ENCODE measurements at places on chromosomes 13 and 19.

DNA sequence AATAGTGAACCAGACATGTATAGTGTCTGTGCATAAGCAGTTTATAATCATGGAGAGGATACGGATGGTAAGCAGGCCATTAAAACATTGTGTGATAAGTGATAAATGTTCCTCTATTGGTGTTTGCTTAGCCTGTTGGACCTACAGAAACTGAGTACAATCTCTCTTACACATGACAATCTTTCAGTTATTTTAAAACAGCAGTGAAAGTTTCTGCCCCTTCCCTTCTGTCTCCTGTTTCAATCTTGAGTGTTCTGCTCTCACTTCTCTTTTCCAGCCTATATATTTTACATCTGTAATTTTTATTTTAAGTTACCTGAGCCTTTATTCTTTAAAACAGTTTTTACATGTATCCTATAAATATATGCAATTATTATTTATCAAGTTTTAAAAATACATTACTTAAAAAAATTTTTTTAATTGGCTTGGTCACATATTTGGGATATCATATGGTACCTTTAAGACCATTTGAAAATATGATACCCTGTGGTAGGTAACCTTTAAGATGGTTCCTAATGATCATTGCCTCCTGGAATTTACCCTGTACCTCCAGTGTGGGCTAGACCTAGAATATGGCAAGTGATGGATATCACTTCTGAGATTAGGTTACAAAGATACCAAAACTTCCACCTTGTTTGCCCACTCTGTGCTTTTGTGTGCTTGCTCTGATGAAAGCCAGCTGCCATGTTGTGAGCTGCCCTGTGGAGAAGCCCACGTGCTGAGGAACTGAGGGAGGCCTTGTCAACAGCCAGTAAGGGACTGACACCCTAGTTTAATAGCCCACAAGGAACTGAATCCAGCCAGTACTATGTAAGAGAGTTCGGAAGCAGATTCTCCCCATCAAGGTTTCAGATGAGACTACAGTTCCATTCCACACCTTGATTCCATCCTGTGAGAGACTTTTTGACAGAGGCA lies 99.3 kb downstream of the DHRS12 start:
- no peak for DNase-seq

DNA sequence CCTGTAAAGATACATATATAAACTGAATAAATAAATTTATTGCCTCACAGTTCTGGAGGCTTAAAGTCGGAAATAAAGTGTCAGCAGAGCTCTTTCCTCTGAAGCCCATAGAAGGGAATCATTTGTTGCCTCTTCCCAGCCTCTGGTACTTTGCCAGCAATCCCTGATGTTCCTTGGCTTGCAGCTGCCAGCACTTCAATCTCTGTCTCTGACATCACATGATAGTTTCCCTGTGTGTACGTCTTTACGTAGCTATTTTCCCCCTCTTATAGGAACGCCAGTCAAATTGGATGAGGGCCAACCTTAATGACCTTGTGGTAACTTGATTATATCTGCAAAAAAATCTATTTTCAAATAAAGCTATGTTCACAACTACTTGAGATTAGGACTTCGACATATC lies 250.9 kb downstream of the LIG4 start:
- DNase-seq = no peak

DNA sequence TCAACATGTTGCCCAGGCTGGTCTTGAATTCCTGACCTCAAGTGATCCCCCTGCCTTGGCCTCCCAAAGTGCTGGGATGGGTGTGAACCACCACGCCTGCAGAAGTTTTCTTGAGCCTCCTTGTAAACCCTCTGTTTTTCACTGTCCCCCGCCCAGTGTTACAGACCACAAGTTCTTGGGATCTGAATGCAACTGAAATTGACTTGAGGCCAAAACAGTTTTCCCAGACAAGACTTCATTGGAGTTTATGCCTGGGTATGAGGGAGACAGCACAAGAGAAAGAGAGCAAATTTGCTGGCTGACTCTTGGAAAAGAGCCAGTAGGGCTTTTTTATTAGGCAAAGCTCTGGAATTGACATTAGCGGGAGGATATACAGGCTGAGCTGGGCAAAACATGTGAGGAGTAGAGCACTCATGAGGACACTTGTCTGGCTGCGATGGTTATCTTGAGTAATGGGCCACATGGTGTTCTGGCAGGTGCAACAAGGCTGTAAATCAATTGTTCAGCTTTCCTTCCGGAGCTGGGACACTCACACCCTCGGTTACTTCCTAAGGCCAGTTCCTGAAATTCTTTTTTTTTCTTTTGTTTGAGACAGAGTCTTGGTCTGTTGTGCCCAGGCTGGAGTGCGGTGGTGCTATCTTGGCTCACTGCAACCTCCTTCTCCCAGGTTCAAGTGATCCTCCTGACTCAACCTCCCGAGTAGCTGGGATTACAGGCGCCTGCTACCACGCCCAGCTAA lies 12.7 kb upstream of the HNRNPL start:
- no peak for DNase-seq

DNA sequence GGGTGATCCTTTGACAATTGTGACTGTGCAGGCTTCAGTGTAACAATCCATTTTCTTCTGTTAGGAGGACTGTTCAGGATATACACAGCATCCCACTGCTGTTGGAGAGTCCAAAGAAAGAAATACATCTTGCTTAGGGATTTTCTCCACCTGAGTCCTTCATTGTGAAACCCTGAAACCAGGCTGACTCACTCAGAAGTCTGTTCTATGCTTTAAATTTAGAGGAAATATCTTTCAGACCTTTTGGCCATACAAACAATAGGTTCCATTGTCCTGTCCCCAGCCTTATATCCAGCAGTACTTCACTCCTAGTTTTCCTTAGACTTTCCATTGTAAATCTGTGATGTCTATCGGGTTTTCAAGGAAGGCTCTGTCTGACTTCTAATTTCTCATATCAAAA lies 379.1 kb downstream of the SUCLA2 start:
- no peak for DNase-seq

DNA sequence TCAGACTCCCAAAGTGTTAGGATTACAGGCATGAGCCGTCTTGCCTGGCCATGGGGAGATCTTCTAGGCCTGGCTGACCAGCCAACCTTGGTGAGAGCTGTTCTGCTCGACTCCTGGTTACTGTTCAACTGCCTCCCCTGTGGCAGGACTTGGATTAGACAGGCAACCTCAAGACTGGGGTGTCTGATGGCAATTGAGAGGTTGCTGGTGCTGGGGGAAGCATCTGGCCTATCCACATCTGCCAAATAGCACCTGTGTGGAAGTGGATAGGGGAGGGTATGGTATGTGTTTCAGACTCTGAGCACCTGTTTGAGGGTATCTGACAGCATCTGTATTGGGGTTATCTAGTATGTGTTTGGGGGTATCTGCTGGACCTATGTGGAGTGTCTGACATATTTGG lies 44.7 kb downstream of the ARHGEF18 start:
- DNase-seq = no peak

DNA sequence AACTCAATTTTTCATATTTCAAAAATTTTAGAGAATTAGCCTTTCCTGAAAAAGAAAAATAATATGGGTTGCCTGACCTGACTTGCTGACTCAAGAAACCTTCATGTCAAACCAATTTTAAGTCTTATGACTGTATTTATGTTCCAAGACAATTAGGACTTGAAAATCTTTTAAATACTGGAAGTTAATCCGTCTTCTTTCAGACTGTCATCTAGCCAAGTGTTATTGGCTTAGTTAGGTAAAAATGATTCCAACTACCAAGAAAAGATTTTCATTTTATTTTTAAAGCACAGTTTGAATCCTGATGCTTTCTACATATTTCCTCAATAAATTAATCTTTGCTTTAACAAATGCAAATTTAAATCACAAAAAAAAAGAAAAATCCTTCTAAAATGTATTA lies 337.6 kb downstream of the SLITRK6 start:
- no peak for DNase-seq

DNA sequence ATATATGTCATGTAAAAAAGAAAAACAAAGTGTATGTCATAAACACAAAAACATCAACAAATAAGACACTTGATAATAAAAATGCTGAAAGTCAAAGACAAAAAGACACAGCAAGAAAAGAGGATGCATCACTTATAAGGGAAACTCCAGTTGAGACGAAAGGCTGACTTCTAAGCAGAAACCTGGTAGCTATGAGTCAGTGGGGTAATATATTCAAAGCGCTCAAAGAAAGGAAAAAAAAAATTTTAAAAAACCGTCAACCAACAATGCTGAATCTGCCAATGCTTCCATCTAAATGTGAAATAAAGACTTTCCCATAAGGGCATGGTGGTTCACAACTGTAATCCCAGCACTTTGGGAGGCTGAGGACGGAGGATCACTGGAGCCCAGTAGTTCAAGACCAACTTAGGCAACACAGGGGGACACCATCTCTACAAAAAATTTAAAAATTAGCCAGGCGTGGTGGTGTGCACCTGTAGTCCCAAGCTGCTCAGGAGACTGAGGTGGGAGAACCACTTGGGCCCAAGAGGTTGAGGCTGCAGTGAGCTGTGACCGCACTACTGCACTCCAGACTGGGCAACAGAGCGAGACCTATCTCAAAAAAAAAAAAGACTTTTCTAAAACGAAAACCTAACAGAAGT lies 24.0 kb downstream of the USP12 start:
- no peak for DNase-seq

DNA sequence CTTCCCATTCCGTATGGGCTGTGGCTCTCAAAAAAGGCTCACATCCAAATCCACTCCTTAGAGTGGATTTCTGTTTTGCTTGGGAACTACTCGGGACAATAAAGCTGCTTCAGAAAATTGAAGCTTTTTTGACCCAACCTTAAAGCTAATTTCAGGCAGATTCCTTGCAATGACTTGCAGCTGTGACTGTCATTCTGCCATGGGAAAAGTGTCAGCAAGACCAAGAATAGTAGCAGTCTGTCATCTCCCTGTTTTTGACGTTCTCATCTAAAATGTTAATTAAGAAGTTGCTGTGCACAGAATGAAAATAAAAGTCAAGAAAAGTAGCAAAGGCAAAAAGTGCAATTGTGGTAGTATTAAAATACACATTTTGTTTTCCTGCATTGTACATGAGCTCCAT lies 304.7 kb downstream of the COG6 start:
- DNase-seq = no peak

DNA sequence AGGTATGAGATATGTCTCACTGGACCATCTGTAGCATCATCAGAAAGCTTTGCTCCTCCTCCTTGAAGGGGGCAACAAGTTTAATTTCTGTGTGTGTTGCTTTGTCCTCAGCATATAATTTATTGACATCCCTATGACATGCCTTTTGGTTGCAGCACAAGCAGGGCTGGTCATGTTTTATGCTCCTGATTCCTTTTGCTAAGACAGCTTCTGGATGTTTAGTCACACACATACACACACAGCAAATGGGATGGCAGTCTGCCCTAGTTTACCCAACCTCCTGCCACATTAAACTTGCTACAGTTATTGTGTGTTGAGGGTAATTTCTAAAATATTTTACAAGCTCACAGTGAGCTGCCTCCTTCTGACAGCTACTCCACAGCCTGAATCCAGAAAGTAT lies 217.9 kb upstream of the RXFP2 start:
- DNase-seq = no peak

DNA sequence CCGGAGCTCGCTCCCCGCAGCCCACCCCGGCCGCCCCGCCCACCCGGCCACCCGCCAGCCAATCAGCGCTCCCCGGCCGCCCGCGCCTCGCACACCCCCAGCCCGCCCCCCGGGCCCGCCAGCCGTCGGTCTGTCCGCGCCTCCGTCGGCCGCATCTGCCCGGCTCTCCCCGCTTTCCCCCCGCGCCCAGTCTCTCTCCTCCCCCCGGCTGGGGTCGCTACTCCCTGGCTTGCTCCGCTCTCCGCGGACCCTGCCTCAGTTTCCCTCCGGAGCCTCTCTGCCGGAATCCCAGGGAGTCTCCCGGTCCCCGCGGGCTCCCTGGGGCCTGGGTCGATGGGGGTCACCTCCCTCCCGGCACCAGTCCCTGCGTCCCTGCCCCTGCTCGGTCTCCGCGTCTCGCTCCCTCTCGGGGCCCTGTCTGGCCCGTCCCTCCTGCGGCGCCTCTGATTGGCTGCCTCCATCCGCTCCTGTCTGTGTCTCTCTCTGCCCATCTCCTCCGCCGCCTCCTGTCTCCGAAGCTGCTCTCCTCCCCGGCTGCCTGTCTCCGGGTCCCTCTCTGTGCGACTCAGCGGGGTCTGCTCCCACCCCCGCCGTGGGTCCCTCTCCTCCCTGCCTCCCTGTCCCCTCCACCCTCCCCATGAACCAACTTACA lies 484 bp downstream of the IL11 start:
- DNase-seq = no peak

GRCh38 chr13:29301027-29301426 lies 294.5 kb downstream of the SLC7A1 start:
- DNase-seq = no peak

DNA sequence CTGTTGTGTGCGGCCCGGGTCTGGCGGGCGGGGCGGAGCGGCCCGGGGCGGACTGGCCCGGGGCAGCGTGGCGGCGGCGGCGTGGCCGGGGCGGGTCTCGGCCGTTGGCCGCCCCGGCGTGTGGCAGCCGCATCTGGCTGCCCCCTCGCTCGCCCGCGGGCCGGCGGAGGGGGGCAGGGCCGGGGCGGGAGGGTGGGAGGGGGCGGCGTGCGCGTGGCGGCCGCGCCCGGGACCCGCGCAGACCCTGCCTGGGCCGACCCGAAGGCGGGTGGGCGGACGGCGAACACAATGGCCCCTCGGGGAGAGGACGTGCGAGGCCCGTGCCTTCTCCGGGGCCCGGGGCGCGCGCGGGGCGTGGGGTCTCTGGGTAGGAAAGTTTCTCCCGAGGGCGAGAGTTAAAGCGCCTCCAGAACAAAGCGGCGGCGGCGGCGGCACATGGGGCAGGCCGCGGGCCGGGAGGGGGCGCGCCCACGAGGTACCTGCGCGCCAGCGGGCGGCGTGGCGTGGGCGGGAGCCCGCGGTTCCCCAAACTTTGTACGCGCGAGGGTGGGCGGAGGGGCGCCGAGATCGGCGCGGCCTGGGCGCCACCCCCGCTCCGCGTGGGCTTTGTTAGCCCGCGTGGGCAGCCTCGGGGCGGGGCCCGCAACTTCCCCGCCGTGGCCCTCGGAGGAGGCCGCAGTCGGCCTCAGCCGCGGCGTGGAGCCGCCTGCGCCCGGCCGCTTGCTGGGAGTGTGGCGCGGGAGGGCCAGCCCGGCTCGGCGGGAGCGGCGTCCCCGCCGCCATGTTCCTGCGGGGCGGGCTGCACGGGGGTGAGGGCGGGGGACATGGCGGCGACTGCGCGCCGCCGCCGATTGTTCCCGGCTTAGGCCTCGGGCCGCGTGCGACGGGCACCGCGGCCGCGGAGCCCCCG lies 764 bp downstream of the MIR17HG start:
- peak; percentile 42 for DNase-seq

- DNase-seq = no peak
Measured at GRCh38 chr19:6215701-6216235, 64.0 kb downstream of the MLLT1 start.

DNA sequence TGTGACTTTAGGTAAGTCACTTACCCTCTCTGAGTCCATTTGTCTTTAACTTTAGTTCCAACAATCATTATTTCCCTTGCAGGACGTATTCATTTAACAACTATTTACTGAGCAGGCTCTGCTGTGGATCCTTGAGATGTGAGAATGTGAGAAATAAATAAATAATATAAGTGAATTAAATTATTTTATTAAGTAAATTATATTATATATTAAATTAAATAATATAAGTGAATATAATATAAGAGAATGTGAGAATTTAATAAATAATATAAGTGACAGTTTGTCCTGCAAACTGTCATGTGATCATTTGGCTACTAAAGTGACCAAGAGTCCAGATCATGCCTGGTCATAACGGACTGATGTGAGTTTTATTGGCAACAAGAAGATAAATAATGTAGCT lies 598 bp downstream of the OR2Z1 start:
- DNase-seq = no peak
